ENCODE measurements at places on chromosomes 12 and 14.
A peak's percentile ranks its signal among the peaks of the same experiment; 100 is the strongest.

- DNase-seq, result peak; percentile 34
Observed at GRCh38 chr14:75705014-75705413, 44.0 kb downstream of the TTLL5 start.

- DNase-seq, result no peak
Observed at GRCh38 chr14:24695265-24696241, 61.6 kb upstream of the GZMB start.

DNA sequence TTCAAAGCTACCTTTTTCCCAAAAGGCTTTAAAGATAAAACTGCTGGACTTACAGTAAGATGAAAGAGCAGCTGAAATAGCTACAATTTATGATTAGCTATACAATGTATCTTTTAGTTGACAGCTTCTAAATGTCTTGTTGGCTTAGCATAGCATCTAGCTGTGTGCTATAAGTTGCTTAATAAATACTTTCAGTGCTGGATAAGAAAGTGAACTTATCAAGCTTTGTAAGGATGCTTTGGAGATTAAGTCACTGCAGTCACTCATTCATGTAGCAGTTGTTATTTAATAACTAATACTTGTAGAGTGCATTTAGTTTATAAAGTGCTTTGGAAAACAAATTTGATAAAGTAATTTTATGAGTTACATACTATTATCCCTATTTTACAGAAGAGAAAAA lies 14.6 kb downstream of the CFAP54 start:
- peak; percentile 57 for DNase-seq

- peak; percentile 93 for DNase-seq
Observed at GRCh38 chr14:23094666-23095195, at the start of gene ACIN1. Gene ACIN1 (minus strand): TSS chr14:23095136. CDS start chr14:23095112, 24 bp downstream.

- peak; percentile 52 for DNase-seq
Observed at GRCh38 chr12:93200291-93200917, 177.3 kb upstream of the NUDT4 start.

DNA sequence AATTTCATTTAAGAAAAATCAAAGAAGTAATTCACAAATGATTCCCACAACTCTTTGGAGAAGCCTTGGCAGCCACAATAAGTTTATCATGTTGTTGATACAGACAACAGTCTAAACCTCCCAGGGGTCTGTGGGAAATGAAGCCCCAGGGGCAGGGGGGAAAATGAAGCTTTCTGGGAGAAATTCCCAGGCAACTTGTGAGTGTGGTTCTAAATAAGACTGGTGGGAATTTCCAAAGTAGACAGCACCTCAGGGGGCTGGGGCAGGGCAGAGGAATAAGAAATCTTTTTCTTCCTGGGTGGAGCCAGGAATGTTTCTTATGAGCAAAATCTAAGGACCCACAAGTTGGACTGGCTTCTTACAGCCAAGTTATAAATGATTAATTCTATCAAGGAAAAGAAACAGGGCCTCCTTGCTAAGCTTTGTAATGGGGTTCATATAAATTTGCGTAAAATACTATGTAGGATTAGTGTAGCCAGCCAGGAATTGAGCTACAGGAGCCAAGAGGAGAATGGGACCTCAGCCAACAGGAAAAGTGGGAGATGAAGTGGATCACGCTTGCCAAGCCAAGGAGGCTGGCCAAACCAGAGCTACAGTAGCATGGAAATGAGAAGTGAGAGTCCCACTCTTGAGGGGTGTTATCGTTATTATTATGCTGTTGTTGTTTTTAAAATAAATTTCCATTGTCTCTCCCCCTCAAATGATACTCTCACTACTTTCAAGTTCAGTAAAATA lies 182.9 kb upstream of the FAR2 start:
- peak; percentile 13 for DNase-seq

DNA sequence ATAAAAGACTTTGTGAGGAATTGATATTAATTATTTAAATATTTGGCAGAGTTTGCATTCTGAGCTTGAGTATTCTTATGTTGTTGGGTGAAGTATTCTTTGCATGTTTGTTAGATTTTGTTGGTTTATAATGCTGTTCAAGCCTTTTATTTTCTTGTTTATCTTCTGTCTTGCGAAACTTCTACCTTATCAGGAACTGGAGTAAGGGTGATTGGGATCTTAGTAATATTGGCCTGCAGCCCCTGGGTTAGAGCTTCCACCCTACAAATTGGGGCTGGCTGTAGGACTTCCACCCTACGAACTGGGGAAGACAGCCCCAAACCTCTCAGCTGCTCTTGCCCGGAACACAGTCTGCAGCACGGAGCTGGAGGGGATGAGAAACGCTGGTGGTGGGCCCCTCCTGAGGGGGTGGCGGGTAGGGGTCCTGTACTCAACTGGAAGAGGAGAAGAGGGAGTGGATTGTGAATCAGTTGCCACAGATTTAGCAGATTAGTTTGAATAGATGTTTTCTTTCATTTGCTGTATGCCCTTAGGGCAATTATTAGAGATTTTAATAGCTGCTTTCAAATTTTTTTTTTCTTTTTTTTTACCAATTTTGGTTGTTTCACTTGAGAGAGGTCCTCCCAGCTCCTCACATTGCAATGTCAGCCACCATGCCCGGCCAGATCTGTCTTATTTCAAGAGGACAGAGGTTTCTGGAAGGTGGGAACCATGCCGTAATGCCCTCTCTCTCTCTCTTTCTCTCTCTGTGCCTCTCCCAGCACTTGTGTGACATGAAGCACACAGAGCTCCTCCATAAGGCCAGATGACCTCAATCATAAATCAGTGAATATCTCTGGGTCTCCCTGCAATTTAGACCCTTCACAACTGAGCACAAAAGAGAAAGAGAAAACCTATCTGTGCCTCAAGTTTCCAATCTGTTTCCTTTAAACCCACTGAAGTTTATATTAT lies 123.4 kb downstream of the DICER1 start:
- DNase-seq, result no peak

DNA sequence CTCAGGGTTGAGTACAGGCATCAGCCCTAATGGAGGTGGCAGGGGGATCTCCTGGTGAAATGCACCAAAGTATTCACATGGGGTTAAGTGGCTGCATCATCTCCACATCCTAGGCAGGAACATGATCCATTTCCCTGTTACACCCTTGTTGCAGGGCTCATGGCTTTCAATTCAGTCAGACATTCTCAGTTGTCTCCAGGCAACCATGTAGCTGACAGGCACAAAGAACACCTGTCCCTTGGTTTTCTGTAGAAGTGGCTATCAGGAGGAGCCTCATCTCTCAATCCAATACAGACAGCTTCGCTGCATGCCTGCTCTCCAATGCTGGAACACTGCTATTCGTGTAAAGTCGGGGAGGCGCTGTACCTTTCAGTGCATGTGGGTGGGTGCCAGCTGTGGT lies 299.0 kb upstream of the FOXG1 start:
- DNase-seq, result no peak

GRCh38 chr14:66069830-66070541 lies 416.2 kb upstream of the CCDC196 start:
- no peak for DNase-seq

GRCh38 chr14:102924632-102925588 lies 2.4 kb downstream of the AMN start:
- DNase-seq, result peak; percentile 27

DNA sequence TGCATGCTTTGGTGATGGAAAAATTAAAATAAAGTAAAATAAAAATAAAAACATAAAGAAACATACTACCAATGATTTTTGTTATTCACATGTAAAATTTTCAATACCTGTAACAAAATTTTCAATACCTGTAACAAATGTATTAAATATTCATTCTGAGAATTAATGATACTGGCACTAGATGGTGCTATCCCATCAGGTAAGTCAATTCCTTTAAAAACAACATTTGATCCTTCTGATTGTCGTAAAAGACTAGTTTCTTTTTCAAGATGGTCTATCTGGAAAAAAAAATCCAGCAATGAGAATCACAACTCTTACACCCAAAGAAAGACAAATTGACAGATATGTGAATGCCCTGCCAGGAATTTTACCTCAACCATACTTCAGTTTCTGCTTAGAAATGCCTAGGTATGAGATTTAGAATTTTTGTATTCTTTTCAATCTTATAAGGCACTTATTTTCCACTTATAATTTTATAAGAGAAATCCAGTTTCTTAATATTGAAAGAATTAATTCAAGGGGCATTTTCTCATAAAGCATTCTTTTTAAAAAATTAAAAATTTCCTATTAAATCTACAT lies 30.7 kb downstream of the CEP290 start:
- peak; percentile 80 for DNase-seq

DNA sequence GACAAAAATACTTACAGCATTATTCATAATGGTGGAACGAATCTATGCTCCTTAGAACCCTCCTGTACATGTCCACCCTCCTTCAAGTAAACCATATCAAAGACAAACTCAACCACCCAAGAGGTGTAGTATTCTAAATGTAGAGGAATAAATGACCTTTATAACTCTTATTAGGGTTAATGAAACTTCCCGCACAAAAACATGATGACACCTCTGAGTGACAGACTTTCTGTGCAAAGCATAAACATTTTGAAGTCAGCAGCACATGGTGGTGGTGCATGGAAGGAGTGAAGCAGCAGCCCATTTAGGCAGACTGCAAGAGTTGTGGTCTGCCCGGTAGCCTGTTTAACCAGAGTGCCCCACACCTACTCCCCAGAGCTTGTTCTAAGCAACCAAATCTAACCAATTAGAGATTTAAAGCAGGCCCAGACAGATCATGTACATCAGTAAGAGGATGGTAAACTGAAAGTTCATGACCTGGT lies 615 bp upstream of the ASB8 start:
- DNase-seq, result no peak

- DNase-seq, result no peak
Observed at GRCh38 chr14:31945074-31945613, 132.0 kb upstream of the ARHGAP5 start.

GRCh38 chr14:82776958-82777357 lies 1243.3 kb upstream of the SEL1L start:
- DNase-seq, result no peak

DNA sequence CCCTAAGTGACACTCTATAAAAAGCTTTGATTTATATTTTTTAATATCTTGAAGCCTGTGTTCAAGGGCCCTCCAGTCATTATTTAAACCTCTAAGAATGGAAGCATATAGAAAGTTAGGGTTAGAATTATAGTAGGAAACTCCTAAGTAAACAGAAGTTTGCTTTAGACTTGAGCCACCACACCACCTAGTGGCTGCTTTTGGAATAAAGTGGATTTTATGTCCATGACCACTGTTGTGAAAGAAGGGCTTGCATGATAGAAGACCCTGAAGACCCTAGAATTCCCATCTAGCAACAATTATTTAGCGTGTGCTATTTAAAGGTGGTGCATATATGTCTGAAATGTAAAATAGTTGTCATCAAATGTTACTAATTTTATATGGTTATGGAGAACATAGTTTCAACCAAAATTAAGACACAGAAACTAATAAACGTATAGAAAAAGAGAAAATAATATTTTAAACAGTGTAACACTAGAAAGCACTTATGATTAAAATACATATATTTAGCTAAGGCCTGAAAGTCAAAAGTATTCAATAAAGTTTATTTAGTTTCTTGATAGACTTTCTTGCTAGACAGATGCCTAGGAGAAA lies 21.3 kb downstream of the LRRIQ1 start:
- DNase-seq, result peak; percentile 70

DNA sequence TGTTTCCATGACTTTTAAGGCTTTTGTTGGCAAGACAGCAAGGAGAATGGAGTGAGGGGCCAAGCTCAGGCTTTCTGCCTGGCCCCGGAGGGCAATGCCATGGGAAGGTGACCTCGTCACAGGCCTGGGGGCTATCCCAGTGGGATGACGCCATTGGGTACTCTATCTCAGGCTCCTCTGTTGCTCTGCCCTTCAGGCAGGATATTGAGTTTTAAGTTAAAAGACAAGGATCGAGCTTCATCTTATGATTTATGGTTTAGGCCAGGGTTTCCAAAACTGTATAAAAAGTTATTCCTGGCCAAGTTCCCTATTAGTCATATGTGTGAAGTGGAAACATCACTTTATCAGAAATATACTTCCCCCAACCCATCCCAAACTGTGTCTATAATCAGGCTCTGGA lies 127.7 kb downstream of the ZFP36L1 start:
- no peak for DNase-seq

DNA sequence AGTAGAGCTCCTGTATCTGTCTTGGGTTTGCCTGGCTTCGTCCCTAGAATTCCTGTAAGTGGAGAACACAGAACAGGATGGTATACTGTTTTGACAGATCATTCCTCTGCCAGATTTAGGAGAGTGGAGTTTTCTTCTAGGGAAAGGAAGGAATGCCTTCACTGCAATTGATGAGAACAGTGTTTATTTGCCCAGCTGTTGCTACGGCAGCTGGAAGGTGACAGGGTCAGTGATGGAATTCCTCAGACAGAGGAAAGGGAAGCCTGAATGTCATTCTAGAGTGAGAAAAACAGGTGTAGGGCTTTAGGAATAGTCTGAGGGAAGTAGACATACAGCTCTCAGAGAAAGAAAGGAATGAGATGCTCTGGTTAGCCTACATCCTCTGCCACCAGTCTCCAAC lies 11.7 kb downstream of the CSRNP2 start:
- peak; percentile 18 for DNase-seq

GRCh38 chr14:21014761-21015190 lies 10.1 kb downstream of the NDRG2 start:
- DNase-seq, result peak; percentile 93

DNA sequence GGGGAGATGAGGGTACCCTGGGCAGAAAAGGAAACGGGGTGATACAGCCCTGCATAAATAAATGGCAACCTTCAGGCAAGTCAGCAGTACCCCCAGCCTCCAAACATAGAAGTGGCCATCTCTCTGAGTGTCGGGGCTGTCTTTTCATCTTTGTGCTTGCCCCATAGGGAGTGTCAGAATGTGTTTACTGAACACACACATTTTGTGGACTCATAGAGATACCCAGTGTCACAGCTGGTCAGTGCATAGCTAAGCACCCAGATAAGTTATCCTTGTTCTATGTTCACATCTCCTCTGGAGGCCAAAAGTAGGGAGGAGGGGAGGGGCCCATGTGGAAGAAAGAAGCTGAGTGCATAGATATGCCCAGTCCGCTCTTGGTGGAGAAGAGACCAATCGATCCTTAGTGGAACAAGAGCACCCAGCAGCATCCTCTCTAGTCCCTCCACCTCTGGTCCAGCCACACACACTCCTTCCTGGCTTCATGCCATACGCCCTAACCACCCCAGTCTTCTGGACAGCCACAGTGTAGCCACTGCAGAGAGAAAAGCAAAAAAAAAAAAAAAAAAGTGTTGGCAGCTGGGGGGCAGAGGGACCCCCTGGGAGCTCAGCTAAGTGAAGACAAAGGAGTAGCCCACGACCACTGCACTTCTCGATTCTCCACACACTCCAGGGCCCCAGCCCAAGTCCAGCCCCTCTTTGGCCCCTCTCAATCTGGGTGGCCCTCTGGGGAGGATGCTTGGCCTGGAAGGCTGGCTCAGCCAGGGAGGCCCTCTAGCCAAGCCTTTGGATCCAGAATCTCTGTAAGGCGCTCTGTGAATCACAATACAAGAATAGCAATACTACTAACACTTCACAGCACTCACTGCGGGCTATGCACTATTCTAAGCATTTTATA lies 2.6 kb downstream of the ITGA7 start:
- no peak for DNase-seq

DNA sequence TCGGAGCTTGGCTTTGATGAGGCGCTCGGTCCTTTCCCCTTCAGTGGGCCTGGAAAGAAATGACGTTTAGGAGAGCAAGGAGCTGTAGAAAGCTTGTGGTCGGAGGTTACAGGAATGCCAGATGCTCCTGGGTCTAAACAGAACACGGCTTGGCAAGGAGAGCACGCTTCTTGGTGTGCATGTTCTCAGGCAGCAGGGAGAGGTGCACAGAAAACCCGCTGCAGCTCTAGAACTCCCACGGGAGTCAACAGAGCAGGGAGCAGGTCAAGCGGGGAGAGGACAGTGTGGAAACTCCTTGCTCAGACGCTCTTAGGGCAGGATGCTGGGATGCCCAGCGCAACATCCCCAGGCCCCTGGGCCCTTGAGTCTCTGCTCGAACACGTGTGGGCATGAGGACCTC lies 51.0 kb downstream of the SSH1 start:
- DNase-seq, result peak; percentile 74
